AG10803 (cell line): ENCODE measurements at places on chromosomes 6 and 20.
A peak's percentile ranks its signal among the peaks of the same experiment; 100 is the strongest.

GRCh38 chr6:7479801-7480266, 61.6 kb upstream of the DSP start:
- peak; percentile 77 for DNase-seq

DNA sequence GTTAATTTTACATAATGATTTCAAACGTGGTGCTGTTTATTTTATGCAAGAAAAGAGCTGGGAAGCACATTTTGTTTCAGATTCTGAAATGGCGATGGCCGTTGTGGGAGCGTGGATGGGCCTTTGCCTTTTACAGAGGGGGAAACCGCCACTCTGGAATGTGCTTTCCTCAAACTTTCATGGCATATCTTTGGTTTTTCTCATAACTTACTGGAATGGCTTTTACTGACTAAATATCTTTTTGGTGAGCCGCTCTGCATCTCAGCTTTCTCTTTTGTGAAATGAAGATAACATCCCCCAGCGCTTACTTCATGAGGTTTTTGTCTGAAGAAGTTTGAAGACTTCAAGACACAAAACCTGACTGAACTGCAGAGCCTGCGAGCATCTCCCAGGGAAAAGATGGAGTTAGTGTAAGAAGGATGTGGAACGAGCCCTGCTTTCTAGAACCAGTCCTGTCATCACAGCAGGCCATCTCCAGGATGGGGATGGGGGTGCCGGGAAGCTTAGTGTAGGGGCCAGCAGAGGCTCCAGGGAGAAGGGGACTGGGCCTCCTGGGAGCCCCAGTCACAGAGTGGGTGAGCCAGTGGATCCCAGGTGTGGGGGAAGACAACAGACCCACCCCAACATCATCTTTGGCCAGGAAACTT, 61.8 kb upstream of the TIAM2 start:
- peak; percentile 30 for DNase-seq

DNA sequence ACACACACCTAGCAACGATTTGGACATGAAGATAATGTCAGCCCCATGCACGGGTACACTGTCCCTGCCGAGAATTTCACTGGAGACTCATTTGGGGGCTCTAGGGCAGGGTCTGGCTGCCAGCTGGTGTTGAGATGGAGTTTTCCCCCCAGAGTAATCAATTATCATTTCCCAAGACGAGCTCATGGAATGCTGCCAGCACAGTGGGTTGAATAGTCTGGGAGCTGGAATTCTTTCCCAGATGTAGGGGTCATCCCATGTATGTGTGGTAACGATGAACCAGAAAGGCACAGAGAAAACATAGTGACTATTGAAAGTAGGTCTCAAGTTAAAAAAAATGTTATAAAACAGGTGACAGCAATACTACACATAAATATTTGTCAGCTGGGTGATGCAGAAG, 579.9 kb downstream of the MAFB start:
- DNase-seq: no peak

GRCh38 chr6:49721297-49721696, 8.0 kb upstream of the CRISP2 start:
- DNase-seq: no peak

GRCh38 chr20:63957690-63958441, 1.6 kb upstream of the UCKL1 start:
- no peak for DNase-seq

DNA sequence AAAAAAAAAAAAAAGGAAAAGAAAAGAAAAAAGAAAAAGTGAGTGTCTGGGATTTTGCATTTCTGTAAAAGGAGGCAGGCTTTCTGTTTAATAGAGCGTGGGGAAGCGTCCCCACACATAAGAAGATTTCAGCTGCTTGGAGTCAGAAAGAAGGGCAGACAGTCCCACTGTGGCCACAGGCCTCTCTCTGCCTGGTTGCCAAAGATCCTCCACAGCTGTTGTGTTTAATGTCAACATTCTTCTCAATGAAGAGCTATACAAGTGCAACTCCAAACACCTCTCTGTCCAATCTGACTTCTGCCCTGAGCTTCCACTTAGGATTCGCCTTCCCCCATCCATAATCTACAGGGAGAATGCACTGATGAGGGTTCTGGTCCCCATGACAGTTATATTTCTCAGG, 64.3 kb upstream of the MLN start:
- DNase-seq: no peak

- DNase-seq: no peak
Measured at GRCh38 chr6:106844930-106845329, 129.6 kb downstream of the CD24 start.
